ENCODE measurements at places on chromosomes 2 and 18.

- H3K4me3 ChIP-seq, result no peak overlapping the region
- no peak for DNase-seq
- H3K27me3 ChIP-seq, result no peaks in the 10 kb centered on the region
- peaks cover 75% of the 10 kb centered on the region for H3K4me1 ChIP-seq
These were observed 222.6 kb downstream of the MREG start for GRCh38 chr2:215790523-215791421.

DNA sequence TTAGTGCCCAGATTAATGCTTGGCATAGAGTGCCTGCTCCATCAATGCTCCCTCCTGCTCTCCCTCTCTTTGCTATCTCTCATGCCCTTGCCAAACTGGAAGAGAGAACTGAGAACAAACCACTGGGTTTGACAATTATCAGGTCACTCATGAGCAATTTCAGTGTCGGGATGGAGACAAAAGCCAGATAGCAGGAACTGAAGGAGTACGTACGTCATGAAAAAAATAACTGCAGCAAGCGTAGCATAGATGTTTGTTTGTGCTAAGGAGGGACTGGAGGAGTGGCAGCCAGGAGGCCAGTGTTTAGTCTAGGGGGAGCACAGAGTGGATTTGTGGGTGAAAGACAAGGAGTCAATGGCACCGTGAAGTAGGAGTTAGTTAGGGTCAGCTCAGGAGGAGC lies 113.3 kb downstream of the POLE4 start:
- H3K27ac ChIP-seq, result no peak overlapping the region
- no peak for DNase-seq
- H3K4me3 ChIP-seq, result no peak overlapping the region
- no peaks in the 10 kb centered on the region for H3K36me3 ChIP-seq
- no peaks in the 10 kb centered on the region for H3K27me3 ChIP-seq

DNA sequence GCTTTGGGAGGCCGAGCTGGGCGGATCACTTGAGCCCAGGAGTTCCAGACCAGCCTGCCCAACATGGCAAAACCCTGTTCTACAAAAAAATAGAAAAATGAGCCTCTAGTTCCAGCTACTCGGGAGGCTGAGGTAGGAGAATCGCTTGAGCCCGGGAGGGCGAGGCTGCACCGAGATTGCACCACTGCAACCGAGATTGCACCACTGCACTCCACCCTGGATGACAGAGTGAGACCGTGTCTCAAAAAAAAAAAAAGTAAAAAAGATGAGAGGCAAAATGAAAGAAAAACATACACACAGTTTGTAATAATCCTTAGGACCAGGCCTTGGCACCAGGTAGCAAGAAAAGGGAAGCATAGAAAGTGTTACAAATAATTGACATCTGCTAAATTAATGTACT lies 22.0 kb downstream of the RBM43 start:
- H3K4me1 ChIP-seq, result peaks cover 8% of the 10 kb centered on the region
- H3K4me3 ChIP-seq, result no peak overlapping the region
- H3K27me3 ChIP-seq, result no peaks in the 10 kb centered on the region

DNA sequence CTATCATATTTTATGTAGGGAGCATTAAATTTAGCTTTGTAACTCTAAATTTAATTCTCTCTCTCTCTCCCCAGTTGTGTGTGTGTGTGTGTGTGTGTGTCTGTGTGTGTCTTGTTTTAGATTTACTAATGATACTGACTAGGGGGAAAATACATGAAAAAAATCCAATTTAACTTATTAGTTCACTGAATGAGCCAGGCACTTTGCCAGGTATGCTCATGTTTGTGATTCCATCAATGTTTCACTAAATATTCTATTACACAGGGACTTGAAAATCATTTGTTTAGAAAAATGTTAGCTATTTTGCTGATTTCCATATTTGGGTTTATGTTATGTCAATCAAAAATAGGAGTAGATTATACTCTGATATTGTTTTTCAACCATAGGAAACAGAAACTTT lies 203.7 kb upstream of the ZNF804A start:
- no peak overlapping the region for H3K4me3 ChIP-seq
- no peak overlapping the region for H3K27ac ChIP-seq
- no peaks in the 10 kb centered on the region for H3K27me3 ChIP-seq
- DNase-seq, result no peak
- H3K4me1 ChIP-seq, result no peaks in the 10 kb centered on the region

- no peak for DNase-seq
- H3K27me3 ChIP-seq, result no peaks in the 10 kb centered on the region
- H3K4me3 ChIP-seq, result no peak overlapping the region
These were observed 1077.3 kb upstream of the TMEFF2 start for GRCh38 chr2:193272011-193272410.

- H3K27ac ChIP-seq, result peak overlapping the region; percentile 51
- DNase-seq, result no peak
- H3K4me3 ChIP-seq, result peak overlapping the region; percentile 95
- peaks cover 13% of the 10 kb centered on the region for H3K4me1 ChIP-seq
- no peaks in the 10 kb centered on the region for H3K36me3 ChIP-seq
These were observed 599 bp downstream of the ADAM23 start for GRCh38 chr2:206443735-206444527.

DNA sequence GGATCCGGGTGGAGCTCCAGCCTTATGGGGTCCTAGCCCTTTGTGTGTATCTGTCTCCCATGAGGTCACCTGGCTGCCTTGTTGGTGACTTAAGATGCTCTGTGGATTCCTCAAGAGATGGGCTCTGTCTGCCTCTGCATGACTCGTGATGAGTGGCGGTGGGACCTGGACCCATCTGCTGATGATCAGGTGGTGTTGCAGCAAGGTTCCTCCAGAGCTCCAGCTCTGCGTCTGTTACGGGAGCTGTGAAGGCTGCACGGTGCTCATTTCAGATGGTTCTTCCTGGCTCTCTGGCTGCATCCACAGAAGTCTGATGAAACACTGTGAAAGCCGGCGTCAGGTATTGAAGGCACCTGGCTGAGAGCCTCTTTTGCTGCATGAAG lies 2.4 kb downstream of the AGAP1 start:
- peaks cover 44% of the 10 kb centered on the region for H3K4me1 ChIP-seq
- H3K36me3 ChIP-seq, result no peaks in the 10 kb centered on the region
- no peak overlapping the region for H3K27ac ChIP-seq
- DNase-seq, result no peak
- H3K27me3 ChIP-seq, result no peaks in the 10 kb centered on the region
